Right cardiac atrium (tissue), 5 donors: ENCODE measurements at places on chromosomes 1 and 21. TPM values are rescaled to one million over a fixed set of nuclear protein-coding genes. Genes with fewer than 3 reads are reported as not detected.

The S100A7A gene
- not detected for total RNA-seq

The ADGRB2 gene
- 13.8 TPM for total RNA-seq

The OR10Z1 gene
- total RNA-seq: not detected

DNA sequence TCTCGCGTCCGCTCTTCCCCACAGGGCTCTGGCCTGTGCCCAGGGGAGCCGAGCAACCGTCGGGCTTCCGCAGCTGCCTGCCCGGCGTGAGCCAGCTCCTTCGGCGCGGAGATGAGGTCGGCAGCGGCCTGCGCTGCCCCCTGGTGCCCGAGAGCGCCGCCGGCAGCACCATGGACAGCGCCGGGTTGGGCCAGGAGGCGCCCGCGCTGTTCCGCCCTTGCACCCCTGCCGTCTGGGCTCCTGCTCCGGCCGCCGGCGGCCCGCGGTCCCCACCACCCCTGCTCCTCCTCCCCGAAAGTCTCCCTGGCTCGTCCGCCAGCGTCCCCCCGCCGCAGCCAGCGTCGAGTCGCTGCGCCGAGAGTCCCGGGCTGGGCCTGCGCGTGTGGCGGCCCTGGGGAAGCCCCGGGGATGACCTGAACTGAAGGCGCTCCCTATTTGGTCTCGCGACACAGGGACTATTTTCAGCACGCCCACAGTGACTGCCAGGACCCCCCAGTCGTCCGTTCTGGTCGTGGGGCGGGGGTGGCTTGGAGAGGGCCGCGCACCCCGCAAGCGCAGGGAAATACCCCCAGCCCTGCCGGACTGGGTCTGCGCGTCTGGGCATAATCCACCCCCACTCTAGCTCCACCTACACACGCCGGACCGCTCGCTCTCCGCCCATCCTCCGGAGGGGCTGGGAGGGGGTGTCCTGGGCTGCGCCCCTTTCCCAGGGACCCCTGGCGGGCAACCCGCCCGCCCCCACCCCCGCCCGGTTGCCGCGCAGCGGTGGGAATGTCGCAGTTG lies 1.3 kb downstream of the HES3 start:
- peak; percentile 93 for DNase-seq

GRCh38 chr1:67896826-67897225 lies 63.6 kb upstream of the GNG12 start:
- DNase-seq: no peak

GRCh38 chr1:59150577-59151386 lies 146.1 kb upstream of the FGGY start:
- peak; percentile 86 for DNase-seq

DNA sequence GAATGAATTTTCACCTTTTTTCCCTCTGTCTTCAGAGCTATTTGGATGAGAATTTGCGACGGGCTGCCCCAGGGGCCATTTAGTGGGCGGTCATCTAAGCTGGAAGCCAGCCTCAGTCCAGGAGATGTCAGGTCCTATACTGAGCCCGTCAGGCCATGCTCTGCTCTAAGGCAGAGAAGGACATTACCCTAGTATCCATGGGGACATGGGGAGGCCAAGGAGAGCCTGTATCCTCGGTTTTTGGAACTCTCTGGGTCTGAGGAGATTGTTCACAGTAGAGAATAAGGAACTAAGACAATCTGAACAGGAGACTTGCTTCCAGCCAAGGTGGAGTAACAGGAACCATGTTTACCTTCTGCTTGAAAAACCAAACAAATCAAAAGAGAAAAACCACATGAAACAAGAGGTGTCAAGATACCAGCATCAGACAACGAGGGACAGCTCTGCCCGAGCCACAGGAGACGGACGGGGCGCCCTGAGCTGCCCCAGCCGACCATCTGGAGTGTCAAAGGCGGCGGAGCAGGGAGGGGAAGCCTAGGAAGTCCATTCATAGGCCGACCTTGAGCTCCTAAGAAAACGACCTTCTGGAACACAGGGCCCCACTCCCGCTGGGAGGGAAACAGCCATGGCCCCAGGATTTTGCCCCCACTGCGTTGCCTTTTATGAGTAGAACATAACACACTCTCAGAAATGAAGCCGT lies 20.0 kb upstream of the ADARB1 start:
- DNase-seq: no peak
